CD4-positive, alpha-beta T cell treated with Interleukin-21 for 1 hour (primary cell): ENCODE measurements at places on chromosomes 7 and 10.

DNA sequence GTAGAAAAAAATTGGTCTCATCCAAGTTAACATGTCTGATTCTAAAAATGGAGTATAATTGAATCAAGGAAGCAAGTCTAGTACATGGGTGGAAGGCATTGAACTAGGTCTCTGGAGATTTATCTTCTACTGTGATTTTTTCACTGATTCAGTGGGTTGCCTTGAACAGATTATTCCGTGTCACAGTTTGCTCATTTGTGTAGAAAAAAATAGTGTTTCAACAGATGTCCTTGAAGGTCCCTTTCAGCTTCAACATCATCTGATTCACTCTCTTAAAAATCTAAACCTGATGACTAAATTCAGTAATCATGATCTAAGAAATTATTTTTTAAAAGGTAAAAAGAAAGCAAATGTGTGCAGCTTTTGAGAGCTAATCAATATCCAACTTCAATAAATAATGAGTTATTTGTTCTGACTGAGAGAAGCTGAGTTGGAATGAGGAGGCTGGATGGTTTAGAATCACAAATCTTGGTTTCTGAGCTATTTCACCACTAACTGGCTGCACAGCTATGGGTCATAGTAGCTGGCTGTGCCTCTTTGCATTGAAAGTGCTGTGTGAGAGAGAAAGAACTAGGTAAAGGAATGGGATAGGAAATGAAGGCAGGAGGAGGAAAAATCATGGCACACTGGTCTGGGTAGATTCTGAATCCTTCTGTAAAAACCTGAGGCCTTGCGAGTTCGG lies 221.5 kb upstream of the MDFIC start:
- DNase-seq = no peak

DNA sequence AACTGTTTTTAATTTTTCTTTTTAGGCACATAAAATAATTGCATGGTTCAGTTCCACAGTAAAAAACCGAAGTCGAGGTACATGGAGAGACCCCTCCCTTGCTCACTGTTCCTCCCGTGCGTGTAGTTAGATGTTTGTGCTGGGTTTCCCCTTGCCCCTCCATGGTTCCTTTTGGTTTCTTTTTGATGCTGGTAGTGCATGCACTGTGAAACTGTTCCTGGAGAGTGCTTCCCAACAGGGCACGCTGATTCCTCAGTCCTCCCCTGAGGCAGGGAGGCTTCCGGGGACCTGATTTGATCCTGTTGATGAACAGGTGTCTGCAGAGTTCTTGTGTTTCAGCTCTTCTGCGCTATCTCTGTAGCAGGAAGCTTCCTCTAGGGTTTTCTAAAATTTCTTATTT lies 69.5 kb downstream of the ADCY1 start:
- DNase-seq = no peak

DNA sequence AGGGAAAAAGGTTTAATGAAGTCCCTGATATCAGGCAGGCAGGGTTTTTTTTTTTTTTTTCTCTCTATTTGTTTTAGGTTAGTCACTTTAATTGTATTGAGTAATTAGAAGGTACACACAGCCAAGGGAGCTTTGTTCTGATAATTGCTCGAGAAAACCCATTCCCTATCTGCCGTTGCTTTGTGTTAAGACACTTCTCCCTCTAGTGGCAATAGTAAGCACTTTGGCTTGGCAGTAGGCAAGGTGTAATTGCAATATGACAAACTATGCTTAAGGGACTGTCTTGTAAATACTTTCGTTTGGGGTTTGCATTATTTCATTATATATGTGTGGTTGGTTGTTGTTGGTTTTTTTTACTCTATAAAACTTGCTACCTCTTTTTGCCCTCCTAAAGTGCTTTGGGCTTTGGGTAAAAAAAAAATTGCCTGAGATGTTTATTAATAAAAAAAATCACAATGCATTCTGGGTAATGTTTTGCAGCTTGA lies 113.4 kb downstream of the BTRC start:
- peak; percentile 70 for DNase-seq

DNA sequence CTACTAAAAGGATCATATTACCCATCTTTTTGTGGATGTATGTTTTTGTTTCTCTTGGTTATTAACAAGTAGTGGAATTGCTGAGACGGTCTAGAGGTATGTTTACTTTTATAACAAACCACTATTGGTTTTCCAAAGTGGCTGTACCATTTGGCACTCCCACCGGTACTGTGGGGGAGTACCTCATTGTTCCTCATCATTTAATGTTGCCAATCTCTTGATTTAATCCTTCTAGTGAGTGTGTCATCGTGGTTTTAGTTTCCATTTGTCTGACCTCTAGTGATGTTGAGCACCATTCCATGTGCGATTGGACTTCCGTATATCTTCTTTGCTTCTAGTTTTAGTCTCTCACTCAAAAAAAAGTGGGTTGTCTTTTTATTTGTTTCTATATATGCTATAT lies 50.4 kb downstream of the RBM33 start:
- DNase-seq = no peak

GRCh38 chr7:50423860-50424259 lies 26.3 kb downstream of the FIGNL1 start:
- DNase-seq = no peak

- no peak for DNase-seq
These were observed 3.0 kb downstream of the GPRIN2 start for GRCh38 chr10:46553238-46554049.

GRCh38 chr7:128017460-128017859 lies 13.8 kb downstream of the LRRC4 start:
- no peak for DNase-seq

DNA sequence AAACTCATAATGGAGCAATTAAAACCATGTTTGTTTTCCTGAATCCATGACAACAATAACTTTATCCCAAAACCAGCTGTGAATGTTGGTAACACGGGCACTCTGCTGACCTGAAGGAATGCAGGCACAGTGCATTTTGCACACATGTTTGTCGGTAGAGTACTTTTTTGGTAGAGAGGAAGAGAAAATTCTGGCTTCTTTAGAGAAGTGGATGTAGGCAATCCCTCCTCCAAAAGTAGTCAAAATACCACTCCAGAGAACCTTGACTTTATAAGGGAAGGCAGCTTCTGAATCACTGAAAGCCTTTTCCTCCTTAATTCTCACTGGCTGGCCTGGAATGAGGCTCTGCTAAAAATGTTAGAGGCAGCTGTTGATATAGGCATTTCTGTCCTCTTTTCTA lies 15.8 kb upstream of the ACTA2 start:
- DNase-seq = no peak

DNA sequence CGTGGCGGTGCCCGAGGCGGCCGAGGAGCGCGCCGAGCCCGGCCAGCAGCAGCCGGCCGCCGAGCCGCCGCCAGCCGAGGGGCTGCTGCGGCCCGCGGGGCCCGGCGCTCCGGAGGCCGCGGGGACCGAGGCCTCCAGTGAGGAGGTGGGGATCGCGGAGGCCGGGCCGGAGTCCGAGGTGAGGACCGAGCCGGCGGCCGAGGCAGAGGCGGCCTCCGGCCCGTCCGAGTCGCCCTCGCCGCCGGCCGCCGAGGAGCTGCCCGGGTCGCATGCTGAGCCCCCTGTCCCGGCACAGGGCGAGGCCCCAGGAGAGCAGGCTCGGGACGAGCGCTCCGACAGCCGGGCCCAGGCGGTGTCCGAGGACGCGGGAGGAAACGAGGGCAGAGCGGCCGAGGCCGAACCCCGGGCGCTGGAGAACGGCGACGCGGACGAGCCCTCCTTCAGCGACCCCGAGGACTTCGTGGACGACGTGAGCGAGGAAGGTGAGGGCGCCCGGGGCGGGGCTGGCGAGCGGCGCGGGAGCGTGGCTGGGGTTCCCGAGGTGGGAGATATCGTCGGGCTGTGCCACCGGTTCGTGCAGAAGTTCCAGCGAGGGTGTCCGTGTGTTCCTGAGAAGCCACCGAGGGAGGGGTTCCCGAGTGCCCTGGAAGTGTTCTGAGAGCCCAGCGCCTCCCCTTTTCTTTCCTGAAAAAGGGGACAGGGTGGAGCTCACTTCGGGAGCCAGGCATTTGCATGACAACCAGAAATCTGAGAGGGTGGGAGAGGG lies 495 bp downstream of the EIF3B start:
- no peak for DNase-seq

DNA sequence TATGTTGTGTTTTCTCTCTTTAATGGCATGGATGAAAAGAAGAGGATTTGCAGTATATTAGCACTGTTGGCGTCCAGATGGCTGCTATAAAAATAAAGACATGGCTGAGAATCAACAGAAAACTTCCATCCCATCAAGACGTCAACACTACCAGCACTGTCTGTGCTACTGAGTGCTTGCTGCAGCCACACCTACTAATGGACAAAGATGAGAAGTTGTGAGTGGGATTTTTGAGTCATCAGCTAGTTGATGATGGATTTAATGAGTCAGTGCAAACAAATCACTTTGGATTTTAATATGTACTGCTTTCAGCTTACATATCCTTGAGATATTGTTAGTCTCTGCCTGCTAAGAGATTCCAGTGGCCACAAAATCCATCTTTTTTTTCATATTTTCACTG lies 631.0 kb upstream of the ANKRD30A start:
- DNase-seq = no peak

GRCh38 chr10:122121059-122121458 lies 132.1 kb downstream of the TACC2 start:
- DNase-seq = no peak

- no peak for DNase-seq
These were observed 75.0 kb upstream of the CTBP2 start for GRCh38 chr10:125235093-125236069.
